ENCODE measurements at places on chromosomes 6 and 20.

DNA sequence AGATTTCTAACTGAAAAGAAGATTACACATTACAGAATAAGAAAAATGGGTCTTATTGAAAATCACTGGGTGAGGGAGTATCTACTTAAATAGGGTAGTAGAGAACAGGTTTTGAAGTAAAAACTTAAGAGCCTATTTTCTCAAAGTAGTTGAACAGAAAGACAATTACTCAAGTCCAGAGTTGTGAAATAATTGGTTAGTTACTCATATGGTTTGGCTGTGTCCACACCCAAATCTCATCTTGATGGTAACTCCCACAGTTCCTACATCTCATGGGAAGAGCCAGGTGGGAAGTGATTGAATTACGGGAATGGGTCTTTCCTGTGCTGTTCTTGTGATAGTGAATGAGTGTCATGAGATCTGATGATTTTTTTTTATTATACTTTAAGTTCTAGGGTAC lies 1035.3 kb upstream of the GJE1 start:
- no peak for DNase-seq

GRCh38 chr6:1527073-1527457 lies 82.7 kb upstream of the FOXC1 start:
- DNase-seq: no peak

- DNase-seq: no peak
These were observed 42.2 kb downstream of the BCL2L1 start for GRCh38 chr20:31680286-31681127.

- peak; percentile 23 for DNase-seq
These were observed 271.7 kb downstream of the RFPL4B start for GRCh38 chr6:112618849-112619248.

DNA sequence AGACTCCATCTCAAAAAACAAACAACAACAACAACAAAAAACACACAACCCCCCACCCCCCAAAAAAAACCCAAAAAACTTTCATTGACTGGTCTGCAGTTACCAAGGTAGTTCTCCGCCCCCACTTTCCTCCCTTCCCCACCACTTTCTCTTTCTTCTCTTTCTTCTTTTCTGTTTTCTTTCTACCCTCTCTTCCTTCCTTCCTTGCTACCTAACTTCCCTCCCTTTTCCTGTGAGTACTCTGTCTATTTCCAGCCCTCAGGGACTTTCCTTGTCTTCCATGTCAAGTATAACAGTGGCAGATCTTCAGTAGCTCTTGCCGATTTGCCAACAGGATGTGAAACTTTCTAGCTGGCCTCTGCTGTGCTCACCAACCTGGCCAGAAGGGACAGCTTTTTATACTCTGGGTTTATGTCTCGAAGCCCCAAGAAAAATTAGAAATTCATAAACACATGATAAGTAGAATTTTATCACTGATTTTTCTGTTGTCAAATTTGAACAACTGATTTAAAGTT lies 399.5 kb downstream of the QKI start:
- no peak for DNase-seq

DNA sequence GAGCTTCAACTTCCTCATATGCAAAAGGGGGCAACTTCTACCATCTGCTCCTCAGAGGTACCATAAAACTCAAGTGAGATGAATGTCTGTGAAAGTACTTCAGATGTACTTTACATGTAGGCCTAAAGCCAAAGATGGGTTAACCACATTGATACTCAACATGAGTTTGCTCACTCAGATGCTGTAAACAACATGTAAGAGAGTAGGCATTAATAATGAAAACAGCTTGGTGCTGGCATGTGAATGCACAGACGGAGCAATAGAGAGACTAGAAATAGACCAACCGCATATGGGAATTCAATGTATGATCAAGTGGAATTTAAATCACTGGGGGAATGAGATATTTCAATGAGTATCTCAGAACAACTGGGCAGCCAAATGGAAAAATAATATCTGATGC lies 143.8 kb upstream of the CDYL start:
- DNase-seq: no peak

DNA sequence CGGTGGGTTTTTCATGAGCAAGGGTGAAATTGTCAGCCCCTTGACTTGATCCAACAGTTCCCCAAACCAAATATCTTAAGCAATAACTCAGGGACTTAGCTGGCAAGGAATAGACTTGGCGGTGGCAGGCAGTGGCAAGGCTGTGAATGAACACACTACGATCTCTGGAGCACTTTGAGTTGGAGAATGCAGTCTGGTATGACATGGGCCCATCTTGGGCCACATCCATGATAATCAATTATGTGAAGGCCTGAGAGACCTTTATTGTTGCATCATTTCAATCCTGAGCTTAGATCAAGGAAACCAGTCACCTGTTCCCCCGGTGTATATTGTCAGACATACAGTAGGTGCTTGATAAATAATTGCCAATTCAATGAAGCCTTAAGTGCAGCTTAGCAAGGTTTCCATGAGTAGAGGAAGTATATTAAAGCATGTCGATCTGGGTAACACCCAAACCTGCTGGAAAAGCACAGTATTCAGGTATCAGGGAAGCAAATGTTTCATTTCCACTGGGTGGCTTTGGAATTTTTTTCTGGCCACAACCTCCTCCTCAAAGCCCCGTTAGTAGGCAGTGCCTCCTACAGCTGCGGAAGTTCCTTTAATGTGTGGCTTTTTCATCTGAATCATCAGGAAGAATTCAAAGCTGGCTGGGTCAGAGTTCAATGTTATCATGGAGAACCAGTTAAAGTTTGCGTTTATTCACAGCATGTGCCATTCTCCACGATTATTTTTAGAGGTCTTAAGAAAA lies 10.2 kb downstream of the CASS4 start:
- DNase-seq: peak; percentile 95

DNA sequence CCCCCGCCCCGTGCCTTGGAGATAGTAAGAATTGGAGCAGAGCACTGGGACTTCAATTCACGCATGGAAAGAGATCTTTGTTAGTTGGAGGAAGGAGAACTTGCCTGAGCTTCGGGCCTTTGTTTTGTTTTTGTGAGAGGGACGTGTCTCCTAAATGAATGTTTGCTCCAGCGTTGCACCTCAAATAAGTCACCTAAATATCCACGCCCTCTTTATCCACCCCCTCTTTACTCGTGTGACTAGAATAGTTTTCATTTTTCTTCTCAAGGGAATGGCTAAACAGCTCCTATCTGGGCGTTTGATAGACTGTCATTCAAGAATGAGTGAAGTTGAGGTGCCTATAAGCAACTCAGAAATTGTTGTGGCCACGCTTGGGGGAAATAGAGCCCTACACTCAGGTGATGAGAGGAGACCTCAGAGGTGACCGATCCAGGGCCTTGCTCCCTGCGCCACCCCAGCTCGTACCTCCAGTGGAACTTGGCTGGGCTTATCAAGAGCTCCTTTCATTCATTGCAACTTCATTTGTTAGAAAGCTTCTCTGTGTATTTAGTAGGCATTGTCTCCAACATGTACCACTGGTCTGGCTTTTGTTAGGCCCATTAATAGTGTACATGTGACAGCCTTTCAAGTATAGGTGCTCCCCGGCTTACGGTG lies 861 bp downstream of the PCMTD2 start:
- no peak for DNase-seq

DNA sequence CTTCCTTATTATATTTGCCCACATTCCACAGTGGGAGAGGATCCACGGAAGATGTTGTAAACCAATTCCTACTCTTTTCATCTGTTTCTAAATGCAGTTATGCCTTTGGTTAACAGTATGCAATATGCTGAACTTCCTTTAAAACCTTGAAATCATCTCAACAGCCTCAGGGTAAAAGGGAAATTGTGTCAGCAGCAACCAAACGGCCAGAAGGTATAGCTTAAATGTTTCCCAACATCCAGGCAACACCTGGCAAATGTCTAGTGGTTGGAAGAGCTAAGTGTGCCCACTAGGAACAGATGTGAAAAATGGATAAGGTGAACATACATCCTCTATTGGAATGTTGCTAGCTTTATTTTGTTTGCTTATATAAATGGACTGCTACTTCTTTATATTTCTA lies 164.8 kb downstream of the FAXC start:
- DNase-seq: no peak

DNA sequence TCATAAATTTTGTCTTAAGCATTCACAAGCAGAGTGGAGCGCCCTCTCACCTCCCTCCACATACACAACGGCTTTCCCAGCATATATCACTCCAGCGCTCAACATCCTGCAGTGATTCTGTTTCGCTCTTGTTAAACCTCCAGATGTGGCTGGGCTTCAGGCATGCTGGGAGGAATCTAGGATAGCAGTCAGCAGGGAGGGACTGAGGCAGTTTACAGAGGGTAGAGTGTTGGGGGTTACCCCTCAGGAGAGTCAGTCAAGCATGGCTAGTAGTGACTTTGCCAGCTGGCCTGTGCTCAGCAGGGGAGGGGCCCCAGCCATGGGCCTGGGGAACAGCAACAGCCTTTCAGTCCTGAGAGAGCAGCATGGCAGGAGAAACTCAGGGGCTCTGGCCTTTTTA lies 161.4 kb upstream of the FLRT3 start:
- DNase-seq: no peak

DNA sequence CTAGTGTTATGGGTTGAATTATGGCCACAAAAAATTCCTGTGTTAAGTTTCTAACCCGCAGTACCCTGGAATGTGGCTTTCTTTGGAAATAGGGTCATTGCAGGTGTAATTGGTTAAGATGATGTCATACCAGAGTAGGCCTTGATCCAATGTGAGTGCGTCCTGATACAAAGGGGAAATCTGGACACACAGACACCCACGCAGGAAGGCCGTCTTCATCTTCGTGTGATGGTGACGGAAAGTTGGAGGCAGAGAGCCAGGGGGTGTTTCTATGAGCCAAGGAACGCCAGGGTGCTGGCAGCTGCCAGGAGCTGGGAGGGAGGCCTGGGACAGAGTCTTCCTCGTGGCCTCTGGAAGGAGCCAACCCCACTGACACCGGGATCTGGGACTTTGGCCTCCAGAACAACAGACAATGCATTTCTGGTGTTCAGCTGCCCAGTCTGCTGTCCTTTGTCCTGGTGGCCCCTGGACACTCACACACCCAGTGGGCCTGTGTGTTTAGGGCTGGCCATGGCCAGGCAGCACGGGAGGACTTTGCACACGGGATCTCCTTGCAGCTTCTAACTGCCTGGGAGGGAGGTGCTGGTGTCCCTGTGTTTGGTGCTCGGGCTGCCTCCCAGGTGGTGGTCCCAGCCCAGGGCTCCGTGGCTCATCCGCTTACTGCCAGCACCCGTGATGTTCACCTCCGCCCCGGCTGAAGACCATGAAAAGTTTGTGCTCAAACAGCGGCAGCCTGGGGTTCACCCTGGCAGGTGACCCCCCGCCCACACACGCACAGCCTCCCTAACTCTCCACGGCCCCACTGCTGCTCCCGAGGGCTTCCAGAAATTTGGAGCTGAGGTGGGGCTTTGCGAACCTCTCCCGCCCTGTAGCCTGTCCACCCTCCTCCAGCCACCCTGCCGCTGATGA lies 53.4 kb upstream of the GATA5 start:
- no peak for DNase-seq

- DNase-seq: no peak
These were observed 224.7 kb downstream of the NRN1 start for GRCh38 chr6:5781966-5782556.

- peak; percentile 93 for DNase-seq
These were observed 61.8 kb downstream of the RPP40 start for GRCh38 chr6:4941782-4942672.
